Breast epithelium (tissue), 4 donors: ENCODE measurements at places on chromosomes 2 and 18. TPM values are rescaled to one million over a fixed set of nuclear protein-coding genes. Genes with fewer than 3 reads are reported as not detected.
A peak's percentile ranks its signal among the peaks of the same experiment; 100 is the strongest.

- DNase-seq = no peak
Measured at GRCh38 chr2:145750144-145750543, 1230.2 kb upstream of the ZEB2 start.

Gene SERPINB10
- 0.15 TPM for total RNA-seq

Gene HAUS1
- 62.6 TPM for total RNA-seq

GRCh38 chr2:105783972-105784371 is 39.3 kb downstream of the NCK2 start:
- no peak for DNase-seq

GRCh38 chr2:210762604-210763588 is 206.5 kb downstream of the CPS1 start:
- DNase-seq = no peak

DNA sequence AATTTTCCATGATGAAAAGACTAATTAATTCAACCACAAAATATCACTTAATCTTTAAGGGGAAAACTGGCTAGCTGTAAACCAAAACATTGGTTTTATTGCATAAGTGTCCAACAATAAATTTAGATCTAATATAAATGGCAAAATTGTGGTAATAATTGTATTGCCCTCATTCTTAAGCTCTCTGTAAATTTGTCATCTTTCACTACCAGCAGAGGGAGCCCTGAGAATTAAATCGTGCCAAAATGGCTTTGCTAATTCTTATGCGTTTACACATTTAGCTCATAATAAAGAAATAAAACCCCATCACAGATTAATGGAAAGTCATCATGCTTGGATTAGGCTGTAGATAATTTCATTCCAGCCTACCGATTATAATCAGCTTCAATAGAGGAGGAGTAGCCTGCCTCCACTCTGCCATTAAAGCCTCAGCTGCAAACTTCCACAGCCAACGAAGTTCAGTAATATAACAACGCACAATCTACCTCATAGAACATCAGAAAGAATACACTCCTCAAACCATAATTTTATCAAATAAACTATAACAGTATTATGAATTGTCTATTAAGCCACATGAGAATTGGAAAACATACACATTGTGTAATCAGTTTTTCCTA is 70.0 kb upstream of the ATP5MC3 start:
- no peak for DNase-seq

DNA sequence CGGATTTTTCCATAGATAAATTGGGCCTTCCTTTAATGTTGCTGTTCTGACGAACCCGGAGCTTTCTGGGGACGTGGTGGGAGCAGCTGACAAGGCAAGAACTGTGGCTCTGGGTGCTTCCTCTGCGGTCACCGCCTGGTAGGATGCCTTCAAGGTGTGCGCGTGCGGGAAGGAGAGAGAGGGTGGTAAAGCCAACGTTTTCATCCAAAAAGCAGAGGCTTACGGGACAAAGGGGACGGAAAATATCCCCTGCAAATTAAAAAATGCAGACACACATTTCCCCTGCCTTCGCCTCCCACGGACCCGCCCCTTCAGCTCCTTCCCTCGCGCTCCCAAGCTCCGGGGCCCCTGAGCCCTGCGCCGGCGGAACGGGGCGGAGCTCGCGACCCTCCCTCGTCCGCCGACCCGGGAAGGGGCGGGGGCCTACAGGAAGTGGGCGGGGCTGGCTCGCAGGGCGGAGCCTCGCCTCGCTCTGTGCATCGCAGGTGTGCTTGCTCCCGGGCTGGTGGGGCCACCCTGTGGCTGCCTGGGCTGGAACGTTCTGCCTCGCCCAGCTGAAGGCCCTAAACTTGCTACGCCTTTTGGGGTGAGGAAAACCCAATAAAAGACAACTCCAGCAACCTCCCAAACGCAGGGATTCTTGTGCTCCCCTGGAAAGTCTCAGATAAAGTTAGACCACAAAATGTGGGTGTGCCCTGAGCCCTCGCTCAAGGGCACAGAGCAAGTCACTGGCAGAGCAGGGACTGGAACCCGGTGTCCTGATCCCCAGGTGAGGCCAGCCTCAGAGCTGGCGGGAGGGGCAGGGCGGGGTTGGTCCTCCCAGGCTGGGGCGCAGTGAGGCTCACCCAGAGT is 25.4 kb upstream of the SLC66A3 start:
- DNase-seq = peak; percentile 48

- no peak for DNase-seq
Measured at GRCh38 chr2:120318626-120319025, 27.3 kb upstream of the INHBB start.

- no peak for DNase-seq
Measured at GRCh38 chr2:45285771-45286390, 276.6 kb upstream of the SIX2 start.

GRCh38 chr2:11155381-11156035 is at the start of gene SLC66A3:
SLC66A3 (plus strand) TSS chr2:11155467; CDS start chr2:11155547, 80 bp downstream.
- DNase-seq = no peak

DNA sequence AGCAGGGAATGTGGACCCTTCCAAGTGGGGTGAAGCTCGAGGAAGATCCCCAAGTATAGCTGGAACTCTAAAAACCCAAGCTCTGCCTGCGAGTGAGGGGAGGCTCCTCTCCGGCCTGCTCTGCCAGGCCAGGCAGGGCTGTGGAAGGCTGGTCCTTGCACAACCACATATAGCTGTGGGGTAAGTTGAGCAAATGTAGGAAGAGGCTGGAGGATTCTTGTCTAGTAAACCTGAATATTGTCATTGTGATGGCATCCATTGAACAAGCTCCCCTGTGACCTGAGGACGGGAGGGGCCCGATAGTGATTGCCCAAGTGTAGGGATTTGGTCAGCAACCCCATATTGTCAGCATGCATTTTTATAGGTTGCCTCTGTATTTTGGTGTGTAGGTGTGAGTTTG is 103.0 kb downstream of the ACKR3 start:
- no peak for DNase-seq

Gene ASTL
- total RNA-seq = not detected

DNA sequence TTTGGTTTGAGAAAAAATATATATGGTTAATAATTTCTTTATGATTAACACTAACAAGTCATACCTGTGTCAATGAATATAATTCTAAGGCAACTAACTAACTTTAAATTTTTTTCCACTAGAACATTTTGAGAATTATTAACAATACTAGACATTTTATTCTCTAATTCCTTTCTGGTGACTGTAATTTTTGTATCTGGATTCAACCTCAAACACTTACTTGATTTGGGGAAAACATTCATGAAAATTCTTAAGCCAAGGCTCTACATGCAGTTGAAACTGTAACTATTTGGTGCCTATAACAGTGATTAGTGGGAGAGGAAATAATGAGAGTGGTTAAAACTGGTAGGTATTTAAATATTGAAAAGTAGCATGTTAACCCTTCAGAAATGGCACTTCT is 546.5 kb upstream of the KLHL29 start:
- DNase-seq = no peak

- DNase-seq = no peak
Measured at GRCh38 chr2:75076088-75076487, 117.6 kb downstream of the POLE4 start.

GRCh38 chr2:218964041-218964771 is 4.7 kb downstream of the CDK5R2 start:
- no peak for DNase-seq

- DNase-seq = no peak
Measured at GRCh38 chr2:196535742-196536141, 103.8 kb upstream of the CCDC150 start.

DNA sequence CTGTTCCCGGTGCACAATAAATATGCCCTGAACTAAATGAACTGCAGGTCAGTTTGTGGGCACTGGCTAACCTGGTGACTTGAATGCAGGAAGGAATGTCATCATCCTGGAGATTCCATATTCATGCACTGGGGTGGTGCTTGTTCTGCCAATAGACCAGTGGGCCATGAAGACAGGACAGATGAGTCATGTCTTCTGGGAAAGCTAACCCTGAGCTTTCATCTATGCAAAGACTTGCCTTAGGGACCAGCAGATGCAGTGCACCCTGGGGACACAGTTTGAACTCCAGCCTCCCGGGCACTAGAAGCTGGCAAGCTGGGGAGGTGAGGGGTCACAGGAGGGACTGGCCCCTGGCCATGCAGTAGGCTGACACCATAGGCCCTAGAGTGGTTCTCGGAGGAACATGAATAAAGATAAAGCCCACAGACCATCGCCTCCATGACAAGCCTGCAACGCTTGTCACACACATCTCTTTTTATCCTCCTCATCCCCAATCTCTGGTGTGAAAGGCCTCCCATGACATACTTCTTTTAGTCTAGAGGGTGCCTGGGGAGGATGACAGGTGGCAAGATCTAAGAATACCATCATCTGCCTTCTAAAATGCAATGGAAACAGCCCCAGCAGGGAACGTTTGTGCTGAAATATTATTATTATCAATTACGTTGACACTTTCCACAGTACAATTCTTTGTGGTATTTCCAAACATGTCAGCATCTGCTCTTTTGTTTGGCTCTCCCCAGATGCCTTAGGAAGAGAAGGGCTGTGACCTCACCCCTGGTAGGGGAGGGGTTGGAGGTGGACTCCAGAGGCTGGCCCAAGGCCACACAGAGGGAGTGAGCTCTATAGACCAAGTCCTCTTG is 267.4 kb upstream of the RAB6C start:
- no peak for DNase-seq

Gene CLEC4F
- not detected for total RNA-seq

Gene RETSAT
- 101 TPM for total RNA-seq

- DNase-seq = no peak
Measured at GRCh38 chr2:222057347-222058073, 241.3 kb downstream of the PAX3 start.

Gene DSG3
- total RNA-seq = not detected

- no peak for DNase-seq
Measured at GRCh38 chr2:19717446-19717845, 184.3 kb downstream of the TTC32 start.

DNA sequence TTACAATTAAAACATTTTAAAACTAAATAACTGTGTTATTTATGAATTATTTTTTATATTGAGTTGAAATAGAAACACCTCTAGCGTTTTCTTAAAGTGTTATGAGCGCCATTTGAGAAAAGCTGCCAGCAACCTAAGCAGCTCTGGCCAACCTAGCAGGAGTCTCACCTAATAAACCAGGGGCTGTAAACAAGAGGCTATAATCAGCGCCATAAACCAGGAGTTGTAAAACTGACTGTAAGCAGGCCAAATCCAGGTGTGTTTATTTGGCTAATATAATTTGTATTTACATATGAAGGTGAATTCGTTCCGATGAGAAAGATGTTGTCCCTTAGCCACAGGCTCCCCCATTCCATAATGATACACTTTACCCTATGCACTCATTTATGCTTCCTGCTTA is 34.7 kb downstream of the LRRTM1 start:
- no peak for DNase-seq

DNA sequence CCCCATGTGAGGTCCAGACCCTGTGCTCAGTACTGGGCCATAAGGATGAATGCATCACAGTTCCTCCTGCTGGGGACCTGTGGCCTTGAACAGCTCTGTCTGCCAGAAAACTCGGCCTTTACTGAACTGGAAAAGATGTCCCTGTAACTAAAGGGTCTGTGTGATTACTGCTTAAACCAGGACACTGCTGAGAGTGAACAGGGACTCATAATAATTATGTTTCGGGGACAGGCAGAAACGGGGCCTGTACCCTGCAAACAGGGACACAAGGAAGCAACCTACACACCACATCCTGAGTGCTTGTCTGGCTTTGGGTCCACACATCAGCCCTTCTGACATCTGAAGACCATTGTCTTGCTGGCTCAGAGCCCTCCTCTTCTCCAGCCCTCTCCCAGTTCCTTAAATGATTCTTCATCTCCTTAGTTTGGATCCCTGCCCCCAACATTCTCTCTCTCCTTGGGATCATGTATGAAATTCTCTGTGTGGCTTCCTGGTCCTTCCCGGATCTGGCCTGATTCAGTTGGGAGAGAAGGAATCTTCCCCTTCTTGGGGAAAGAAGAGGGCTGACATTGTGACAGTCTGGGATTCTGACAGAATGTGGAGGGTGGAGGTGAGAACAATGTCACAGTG is 248.0 kb downstream of the MYCN start:
- DNase-seq = no peak

GRCh38 chr2:25105336-25106085 is 62.9 kb downstream of the POMC start:
- no peak for DNase-seq

Gene PAX8
- 1.0 TPM for total RNA-seq

DNA sequence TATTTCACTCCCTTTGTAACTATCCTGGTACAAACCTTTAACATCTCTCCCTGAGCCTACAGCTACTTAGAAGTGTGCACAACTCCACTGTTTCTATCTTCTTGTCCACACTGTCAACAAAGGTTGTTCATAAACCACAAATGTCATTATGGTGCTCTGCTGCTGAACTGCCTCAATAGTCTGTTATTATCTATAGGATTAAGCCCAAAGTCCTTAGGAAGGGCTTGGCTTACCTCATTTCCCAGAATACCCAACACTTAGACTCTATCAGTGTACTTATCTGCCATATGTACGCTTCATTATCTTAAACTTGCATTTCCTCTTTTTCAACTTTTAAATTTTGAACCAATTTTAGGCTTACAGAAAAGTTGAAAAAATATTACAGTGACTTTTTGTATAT is 94.2 kb downstream of the HNMT start:
- DNase-seq = no peak

GRCh38 chr2:7458066-7458465 is 540.9 kb downstream of the RNF144A start:
- DNase-seq = no peak

DNA sequence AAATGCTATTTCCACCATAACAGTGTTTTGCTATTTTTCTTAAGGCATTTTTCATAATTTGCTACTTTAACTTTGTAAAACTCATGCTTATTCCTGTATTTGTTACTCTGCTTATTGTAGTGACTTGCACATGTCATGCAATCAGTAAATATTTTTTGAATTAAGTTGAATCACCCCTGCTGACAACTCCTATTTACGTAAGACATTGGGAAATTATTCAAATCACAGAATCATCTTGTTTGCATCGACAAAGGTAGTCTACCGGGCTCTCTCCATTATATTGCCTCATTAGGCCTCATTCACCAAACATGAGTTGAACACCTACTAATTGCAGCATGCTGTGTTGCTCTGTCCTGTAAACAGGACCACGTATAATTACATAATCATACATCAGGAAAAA is 478.5 kb upstream of the ZEB2 start:
- DNase-seq = no peak
